ENCODE measurements at places on chromosomes 5 and 9.
A peak's percentile ranks its signal among the peaks of the same experiment; 100 is the strongest.

DNA sequence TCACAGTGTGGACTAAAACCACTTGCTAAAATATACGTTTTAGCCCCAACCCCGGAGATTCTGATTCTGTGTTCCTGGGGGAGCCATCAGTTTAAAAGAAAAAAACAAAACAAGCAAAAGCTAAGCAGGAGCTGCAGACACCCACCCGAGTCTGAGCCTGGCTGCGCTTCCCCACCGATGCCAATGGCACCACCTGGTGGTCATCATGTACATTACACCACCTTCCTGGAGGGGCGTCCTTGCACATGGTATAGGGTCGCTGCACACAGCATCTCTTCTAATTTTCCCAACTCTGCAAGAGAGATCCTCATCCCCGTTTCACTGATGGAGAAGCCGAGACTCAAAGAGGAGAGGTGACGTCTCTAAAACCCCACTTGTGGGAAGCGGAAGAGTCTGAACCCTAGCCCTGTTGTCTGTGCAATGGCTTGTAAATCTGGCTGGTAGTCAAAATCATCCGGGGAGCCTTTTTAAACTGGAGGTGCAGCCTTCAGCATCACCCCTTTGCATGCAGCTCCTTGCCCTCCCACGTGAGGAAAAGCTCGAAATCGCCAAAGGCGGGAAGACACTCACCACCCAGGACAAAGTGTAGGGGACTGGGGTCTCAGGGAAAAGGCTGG lies 23.1 kb upstream of the CNOT6 start:
- peak; percentile 86 for DNase-seq

- peak; percentile 73 for DNase-seq
These were observed 5.0 kb downstream of the NSMF start for GRCh38 chr9:137454145-137454596.

- no peak for DNase-seq
These were observed 350.0 kb downstream of the DEPDC1B start for GRCh38 chr5:60349891-60350415.

- no peak for DNase-seq
These were observed 1.6 kb upstream of the ZNF608 start for GRCh38 chr5:124747791-124748686.

DNA sequence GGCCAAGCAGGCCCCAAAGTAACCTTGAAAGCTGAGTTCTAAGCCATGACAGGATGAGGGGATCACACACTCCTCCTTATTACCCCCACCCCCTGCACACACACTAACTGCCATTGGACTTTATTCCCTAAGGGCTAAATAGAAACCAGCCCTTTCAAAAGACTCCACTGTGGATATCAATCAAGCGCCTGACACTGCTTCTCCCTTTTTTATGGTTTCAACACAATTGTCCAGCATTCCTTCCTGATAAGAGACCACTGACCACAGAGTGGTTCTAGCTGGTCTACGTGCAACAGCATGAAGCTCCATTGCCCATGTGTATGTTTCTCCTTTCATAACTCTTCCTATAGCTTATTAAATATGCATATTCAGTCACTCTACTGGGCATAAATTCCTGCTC lies 34.7 kb downstream of the PAEP start:
- DNase-seq: no peak

GRCh38 chr5:154771383-154771901 lies 16.3 kb downstream of the LARP1 start:
- no peak for DNase-seq

- peak; percentile 37 for DNase-seq
These were observed 1.1 kb downstream of the PTGER4 start for GRCh38 chr5:40680741-40681362.

DNA sequence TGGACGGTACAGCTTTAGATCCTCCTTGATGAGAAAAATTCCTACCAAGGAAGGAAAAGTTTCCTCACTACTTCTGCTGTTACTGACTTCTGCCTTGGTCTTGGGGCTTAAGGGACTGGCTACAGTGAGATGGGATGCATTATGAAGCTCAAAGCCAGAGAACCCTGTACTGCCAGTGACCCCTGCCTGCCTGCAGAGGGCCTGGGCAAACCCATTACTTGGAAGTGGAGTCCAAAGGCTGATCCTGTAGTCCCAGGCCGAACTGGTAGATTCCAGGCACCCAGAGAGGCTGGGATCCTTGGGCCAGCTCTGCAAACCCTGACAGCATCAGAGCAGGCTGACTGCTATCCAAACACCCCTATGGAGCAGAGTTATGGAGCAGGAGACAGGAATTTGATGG lies 25.7 kb upstream of the NR5A1 start:
- no peak for DNase-seq

DNA sequence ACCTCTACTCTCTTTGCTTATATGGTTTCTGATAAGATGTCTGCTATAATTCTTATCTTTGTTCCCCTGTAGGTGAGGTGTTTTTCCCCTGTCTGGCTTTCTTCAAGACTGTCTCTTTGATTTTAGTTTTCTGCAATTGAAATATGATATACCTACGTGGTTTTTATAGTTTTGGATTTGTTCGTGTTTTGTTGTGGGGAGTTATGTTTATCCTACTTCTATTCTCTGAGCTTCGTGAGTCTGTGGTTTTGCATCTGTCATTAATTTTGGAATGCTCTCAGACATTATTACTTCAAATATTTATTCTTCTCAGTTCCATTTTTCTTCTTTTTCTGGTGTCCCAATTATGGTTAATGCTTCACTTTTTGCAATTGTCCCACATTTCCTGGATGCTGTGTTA lies 521.3 kb downstream of the KCTD16 start:
- DNase-seq: no peak

GRCh38 chr5:108541836-108542235 lies 159.9 kb upstream of the FBXL17 start:
- no peak for DNase-seq

DNA sequence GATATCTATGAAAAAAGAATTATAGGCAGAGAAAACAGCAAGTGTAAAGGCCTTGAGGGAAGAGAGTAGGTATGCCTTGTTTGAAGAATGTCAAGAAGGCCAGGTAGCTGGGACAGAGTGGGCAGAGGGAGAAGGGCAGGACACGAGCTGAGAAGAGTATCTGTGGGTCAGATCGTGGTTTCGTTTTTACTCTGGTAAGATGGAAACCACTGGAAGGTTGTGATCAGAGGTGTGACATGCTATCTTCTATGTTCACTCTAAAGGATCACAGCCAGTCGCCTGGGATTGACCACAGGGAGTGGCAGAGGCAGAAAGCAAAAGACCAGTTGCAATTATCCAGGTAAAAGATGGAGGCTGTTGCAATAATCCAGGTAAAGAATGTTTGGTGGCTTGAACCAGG lies 12.6 kb upstream of the ARHGAP26 start:
- no peak for DNase-seq

- DNase-seq: no peak
These were observed 120.0 kb downstream of the PDZD2 start for GRCh38 chr5:31758803-31759425.

DNA sequence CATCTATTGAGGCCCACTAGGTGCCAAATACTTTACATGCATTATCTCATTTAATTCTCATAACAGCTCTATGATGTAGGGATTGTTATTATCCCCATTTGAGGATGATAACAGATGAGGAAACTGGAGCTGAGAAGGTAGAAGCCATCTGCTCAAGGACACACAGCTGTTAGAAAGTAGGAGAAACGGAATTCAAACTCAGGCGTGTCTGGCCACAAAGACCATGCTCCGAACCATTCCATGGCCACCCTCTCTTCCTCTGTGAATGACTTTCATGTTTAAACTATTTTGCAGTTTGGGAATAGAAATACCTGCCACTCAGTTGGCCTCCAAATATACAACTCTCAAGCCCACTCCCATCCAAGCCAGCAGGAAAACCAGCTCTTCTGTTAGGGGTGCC lies 87.6 kb upstream of the ANKRD55 start:
- DNase-seq: no peak

- DNase-seq: no peak
These were observed 180.6 kb downstream of the ADAMTS12 start for GRCh38 chr5:33711094-33711679.

DNA sequence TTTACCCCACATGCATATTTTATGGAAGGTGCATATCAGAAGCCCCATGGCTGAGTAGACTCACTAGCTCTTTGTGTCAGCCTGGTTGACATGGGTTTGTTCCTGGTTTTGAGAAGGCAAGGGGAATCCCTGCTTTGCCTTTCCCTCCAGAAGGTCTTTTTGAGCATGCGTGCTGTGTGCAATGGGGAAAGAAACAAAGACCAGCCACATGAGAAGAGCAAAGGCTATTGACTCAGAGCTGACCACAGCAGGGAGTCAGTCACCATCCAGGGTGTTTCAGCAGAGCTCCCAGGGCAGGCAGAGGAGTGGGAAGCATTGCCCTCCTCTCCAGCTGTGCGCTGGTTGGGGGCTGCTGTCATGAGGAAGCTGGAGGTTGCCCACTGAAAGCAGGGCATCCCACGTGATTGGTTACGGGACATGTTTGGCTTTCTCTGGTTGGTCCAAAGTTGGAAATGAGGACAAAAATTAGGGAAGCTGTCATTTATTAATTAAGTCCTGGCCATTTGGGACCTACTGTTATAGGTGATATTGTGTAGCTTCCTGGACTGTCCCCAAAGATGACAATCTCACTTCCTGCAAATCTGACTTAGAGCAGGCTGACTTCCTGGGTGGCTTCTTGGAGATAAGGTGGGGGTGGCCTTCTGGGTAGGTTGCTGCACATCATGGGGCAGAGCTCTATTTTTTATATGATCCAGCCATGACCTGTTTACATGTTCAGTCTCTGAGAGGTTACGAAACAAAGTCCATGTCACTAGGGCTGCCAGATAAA lies 48.9 kb upstream of the TDRD7 start:
- DNase-seq: no peak

Measured in iPS-NIHi11 (cell line).